ENCODE measurements at places on chromosomes 7 and 10.

GRCh38 chr10:12899546-12899945, 102.0 kb downstream of the CCDC3 start:
- no peak for DNase-seq

DNA sequence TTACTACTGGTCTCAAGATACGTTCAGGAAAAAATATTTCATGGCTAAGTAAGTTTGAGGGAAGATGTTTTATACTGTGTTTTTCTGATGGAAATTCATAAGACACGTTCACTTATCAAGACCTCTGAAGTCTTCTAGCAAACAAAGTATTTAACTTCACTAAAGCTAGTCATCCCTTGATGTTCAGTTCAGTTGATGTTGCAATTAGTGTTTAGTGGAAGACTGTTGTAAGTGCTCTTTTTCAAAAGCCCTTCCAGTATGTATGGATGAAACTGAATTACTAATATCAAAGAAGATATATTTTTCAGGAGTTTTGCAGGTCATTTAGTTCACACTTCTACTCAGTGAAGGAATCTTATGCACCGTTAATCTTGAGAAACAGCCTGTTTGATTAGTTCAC, 25.1 kb downstream of the CUL1 start:
- DNase-seq: no peak

DNA sequence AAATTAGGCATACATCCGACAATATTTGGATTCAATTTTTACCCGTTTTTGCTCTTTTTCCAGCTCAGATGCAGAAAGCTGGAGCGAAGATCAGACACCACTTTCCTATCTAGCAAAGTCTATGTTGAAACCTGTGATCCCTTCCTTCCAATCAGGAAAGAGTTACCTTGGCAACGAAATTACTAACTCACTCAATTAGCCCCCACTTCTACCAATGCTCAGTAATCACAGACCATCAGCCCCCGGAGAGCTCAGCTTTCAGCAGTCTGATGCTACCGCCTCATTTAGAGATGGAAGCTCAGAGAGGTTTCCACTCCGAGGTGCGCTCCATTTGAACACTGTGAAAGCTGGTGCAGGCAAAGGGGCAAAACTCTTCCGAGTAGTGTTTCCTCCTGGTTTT, 6.7 kb downstream of the FRAT1 start:
- DNase-seq: no peak

GRCh38 chr10:37478381-37478780, 353.0 kb downstream of the ANKRD30A start:
- DNase-seq: no peak

DNA sequence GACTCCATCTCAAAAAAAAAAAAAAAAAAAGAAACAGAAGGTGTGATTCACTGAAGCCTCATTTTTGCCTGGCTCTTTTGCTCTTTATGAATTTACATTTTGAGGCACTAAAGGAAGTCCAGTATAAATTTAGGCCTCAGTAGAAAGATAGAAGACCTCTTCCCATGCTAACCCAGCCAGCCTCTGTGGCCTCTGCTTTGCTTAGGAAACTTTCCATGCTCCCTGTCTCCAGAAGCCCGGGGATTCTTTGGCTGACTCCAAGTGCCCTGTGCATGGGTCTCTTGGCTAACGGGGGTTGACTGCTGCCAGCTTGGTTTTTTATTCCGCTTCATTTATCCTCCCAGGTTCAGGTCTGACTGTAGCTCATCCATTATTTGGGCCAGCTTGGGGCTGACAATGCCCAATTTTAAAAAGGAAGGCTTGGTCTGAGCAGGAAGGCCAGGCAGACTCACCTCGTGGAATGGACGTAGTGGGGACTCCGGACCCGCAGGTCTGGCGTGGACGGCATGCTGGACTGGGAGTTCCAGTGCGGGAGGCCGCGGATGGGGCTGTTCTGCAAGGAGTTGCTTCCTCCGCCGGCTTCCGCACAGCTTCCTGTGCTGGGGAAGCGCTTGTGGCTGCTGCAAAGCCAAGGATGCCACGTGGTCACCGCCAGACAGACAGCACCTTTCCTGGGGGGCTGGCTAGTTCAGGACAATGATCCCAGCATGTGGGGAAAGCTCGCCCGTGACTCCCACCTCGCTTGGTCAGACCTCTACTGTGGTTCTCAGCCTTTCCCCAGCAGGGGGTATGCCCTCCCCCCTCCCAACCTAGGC, 72.3 kb downstream of the PRPF18 start:
- DNase-seq: no peak

- no peak for DNase-seq
These were observed 2.2 kb downstream of the POLM start for GRCh38 chr7:44080118-44080517.

DNA sequence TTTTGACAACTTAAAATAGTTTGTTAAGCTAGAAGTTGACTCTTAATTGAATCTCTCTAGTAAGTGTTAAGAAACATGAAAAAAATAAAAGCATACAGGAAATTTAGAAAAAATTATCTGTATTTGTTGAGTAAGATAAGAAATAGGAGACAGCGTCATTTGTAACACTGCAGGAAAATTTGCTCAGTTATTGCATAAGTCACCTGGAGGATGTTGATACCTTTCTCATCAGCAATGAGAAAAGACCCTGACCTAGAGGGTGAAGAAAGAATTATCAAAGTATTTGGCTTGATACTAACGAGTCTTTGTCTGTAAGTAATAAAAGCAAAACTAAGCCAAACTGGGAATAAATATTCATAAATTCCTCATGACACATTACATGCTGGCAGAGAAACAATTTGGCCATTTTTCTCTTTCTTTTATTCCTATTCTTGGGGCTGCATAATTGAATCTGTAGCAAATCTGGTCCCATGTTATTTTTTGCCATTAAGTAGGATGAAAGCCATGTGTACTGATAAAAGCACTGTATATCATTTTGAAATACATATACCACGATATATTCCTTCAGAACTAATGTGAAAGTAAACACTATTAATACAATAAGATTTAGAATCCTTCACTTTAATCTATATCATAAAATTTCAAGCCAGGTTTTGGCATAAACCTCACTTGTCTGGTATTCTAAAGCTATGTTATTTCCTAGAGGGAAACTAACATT, 362.8 kb downstream of the THSD7A start:
- no peak for DNase-seq

DNA sequence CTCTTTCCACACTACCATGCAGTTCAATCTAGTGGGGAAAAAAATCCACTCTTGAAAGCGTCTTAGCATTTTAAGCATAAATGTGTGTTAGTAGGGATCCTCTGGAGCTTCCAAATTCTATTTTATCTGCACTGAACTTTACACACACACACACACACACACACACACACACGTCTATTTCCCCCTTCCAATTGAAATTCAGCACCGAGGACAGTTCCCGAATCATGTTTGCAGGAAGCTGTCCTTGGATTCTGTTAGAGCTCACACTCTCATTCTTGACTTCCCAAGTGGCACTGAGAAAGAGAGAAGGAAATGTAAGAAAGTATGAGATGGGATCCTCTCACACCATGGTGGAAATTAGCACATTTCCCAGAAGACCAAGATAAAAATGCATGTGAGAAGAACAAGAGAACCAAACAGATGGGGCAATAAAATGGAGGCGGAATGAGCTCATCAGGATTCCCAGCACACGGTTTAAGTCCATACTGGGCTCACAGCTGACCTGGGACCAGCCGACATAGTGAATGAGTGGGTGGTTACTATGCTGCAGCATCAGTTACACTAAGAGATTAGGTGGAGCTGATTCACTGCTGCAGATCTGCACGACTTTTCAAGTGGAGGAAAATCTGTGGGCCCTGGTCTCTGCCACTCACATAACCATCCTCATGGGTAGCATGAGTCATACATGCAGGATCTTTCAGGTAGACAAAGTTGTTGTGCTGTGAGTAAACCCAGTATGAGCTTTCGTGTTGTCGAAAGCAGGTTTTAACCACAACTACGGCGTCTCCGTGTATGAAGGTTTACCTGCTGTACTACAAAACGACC, 3.3 kb upstream of the NPTX2 start:
- no peak for DNase-seq

- DNase-seq: no peak
These were observed 73.5 kb downstream of the LRRN3 start for GRCh38 chr7:111164442-111164841.

DNA sequence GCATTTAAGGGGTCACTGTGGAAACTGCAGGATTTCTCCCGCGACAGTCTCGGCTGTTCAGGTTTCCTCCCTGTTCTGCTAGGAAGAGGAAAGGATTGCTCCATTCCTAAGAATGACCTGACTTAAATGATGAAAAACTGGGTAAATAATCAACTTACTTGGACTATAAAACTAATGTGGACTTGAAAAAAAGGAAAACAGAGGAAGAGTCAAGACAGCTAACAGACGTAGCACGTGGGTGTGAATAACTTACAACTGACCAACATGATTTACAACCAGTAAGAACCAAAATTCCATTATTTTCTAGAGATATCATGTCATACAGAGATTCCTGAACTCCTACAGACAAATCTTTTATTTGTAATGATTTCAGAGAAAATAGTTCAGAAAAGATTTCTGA, 93.8 kb downstream of the ADAM12 start:
- DNase-seq: no peak

GRCh38 chr10:133276100-133276434, 601 bp downstream of the ADAM8 start:
- no peak for DNase-seq

DNA sequence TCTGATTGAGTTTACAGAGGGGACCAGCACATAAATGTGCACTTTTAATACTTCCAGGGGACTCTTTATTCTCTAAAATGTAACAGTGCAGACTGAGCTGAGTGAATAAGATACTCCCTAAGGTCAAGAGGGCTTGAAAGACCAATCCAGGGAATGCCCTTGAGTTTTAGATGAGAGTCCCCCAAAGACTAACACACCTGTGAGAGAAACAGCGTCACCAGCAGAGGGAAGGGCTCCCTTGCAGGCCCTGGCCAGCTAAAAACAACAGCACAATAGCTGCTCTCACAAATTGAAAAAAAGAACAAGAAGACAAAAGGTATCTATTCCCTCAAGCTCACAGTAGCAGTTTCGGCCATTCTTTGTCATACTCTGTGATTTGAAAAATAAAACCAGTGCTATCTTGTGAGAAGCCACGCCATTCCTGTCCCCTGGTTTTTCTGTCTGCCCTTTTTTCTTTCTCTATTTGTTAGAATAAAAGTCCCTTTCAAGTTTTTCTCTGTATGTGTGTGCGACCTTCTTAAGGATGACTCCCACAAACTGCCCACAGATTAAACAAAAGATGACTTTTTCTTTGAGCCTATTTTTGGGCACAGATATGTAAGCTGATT, 230.4 kb upstream of the BMPER start:
- DNase-seq: no peak

DNA sequence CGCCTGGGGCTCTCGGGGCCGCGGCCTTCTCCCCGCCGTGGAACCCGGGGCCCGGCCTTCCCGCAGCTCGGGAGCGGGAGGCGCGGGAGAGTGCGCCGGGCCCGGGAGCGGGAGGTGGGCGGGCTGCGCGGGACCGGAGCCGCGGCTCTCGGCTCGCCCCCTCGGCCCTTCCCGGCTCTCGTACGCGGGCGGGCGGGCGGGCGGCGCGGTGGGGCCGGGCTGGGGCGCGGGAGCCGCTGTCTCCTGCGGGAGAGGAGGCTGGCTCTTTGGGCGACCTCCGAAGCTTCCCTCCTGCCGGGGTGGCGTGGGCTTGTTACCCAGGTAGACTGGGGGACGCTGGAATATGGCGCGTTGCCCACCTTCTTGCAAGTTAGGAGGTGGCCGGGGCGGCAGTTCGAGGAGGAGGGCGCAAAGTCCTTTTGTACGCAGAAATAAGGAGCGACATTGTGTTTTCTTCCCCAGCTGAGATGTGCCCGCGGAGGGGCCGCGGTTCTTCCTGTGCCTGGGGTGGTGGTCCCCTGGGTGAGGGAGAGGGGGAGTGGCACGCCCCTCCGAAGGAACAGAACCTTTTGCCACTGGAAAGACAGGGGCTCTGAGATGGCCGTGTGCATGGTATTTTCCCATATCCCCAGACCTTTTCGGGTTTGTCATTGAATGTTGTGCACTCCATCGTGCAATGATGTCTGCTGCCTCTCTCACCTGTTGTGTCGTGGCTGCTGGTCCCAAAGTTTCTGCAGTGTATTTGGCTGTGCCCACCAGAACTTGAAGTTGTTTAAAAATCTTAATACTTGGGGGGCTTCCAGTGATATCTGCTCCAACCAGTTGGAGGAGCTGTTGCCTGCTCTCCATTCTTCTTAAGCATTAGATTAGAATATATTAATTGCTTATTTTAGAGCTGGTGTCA, 844 bp downstream of the NRF1 start:
- peak; percentile 3 for DNase-seq

- DNase-seq: no peak
These were observed 103.0 kb downstream of the RNF133 start for GRCh38 chr7:122595885-122596284.

GRCh38 chr10:97574374-97575126, 2.0 kb downstream of the ANKRD2 start:
- no peak for DNase-seq

GRCh38 chr10:114448897-114449296, 44.6 kb upstream of the AFAP1L2 start:
- no peak for DNase-seq

DNA sequence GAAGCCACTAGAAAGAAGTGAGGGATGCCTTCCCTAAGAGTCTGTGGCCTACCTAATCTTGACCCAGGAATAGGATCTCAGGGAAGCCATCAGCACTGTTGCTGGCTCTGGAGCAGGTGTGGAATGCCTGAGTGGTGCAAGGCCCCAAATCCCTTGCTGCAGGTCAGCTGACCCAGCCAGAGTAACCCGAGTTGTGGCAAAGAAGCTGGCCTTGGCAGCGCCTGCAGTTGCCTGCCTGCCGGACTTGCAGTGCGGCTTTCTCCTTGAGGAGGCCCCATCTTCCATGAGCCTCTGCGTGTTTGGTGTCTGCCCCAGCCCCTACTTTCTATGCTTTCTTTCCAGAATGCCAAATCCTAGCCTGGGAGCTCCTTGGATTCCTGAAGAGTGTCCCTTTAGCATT, 5.8 kb downstream of the KIAA1217 start:
- no peak for DNase-seq

GRCh38 chr7:101402081-101402779, 39.6 kb downstream of the COL26A1 start:
- no peak for DNase-seq

- DNase-seq: no peak
These were observed 214.9 kb downstream of the GPAM start for GRCh38 chr10:111968647-111969046.

- peak; percentile 7 for DNase-seq
These were observed 1.3 kb downstream of the EIF4EBP2 start for GRCh38 chr10:70405037-70405824.

GRCh38 chr7:129343099-129343700, 91.0 kb upstream of the STRIP2 start:
- DNase-seq: no peak

GRCh38 chr10:23379686-23380085, 35.1 kb upstream of the C10orf67 start:
- DNase-seq: no peak

DNA sequence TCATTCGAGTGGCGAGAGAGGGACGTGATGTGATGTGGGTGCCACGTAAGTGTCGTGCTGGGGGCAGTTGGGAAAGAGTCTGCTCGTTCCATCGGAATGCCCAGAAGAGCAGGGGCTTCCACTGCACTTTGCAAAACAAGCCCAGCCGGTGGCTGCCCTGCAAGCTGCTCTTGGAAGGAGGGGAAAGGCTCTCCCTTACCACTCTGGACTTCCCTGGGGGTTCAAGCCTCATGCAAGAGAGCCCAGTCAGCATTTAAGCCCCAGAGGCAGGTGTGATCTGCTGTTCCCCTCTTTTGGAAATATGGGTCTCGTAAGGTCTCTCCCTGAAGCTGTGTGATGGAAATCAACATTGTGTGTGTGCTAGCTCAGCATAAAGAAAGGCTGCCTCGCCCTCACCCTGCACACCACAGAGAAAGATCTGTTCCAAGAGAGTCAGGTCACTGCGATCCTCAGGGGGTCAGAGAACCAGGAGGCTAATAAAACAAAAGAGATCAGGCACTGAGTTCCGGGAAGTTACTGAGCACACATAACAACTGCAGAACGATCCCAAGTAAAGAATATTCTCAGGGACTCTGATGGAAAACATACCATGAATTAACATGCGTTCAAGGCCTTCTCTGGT, 212.5 kb downstream of the ADAM12 start:
- DNase-seq: no peak

All from stimulated activated CD8-positive, alpha-beta memory T cell treated with anti-CD3 and anti-CD28 coated beads, Interleukin-15, amount 100 ng/mL, for 4 hours (primary cell).